ENCODE measurements at places on chromosomes 16 and 17.

DNA sequence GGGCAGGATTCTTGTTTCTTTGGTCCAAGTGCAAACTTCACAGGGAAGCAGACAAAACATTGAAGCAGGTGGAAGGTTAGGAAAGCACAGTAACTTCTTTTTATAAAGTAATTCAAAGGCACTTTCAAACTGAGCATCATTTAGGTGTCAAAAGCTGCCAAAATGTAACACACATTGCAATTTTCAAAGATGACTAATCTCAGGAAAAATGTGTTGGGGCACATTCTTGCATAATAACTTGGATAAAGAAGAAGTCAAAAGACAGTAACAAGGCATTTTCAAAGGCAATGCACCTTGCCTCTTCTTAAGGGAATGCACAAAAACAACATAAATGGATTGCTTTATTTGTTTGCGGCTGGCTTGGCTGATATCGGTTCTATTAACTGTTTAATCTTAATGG lies 3.6 kb downstream of the KCNJ2 start:
- H3K27ac ChIP-seq = no peak overlapping the region
- H3K4me1 ChIP-seq = peaks cover 9% of the 10 kb centered on the region
- H3K36me3 ChIP-seq = no peaks in the 10 kb centered on the region
- H3K4me3 ChIP-seq = no peak overlapping the region
- peaks cover 22% of the 10 kb centered on the region for H3K27me3 ChIP-seq

GRCh38 chr16:86886651-86887050 lies 308.3 kb downstream of the FOXL1 start:
- H3K36me3 ChIP-seq = no peaks in the 10 kb centered on the region
- no peaks in the 10 kb centered on the region for H3K27me3 ChIP-seq
- no peak for DNase-seq
- no peak overlapping the region for H3K4me3 ChIP-seq
- H3K27ac ChIP-seq = no peak overlapping the region

- peak overlapping the region; percentile 32 for H3K27ac ChIP-seq
- no peak for DNase-seq
- 0 out of 2 replicates have a peak, but pooled peaks cover 2% of the 10 kb centered on the region for H3K27me3 ChIP-seq
- H3K4me1 ChIP-seq = peaks cover 17% of the 10 kb centered on the region
- H3K4me3 ChIP-seq = peak overlapping the region; percentile 31
Observed at GRCh38 chr17:74452841-74453661, 13.4 kb upstream of the CD300A start.

DNA sequence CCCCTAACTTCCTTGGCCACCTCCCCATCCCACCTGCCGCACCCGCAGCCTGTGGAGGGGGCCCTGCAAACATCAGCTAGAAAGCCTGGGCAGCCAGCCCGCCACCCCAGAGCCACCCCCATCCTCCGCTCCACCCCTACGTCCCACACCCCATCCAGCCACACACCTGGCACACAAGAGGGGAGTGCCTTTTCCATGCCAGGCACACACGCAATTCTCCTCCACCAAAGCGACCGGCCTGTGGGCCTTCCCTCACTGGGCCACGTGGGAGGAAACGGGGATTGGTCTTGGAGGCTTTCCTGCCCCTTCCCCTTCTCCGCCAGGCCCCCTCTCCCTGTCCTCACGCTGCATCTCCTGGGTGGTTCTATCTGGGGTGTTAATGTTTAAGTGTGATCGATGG lies 48.7 kb upstream of the TNRC6C start:
- H3K4me3 ChIP-seq = no peak overlapping the region
- no peak overlapping the region for H3K27ac ChIP-seq
- H3K36me3 ChIP-seq = no peaks in the 10 kb centered on the region

DNA sequence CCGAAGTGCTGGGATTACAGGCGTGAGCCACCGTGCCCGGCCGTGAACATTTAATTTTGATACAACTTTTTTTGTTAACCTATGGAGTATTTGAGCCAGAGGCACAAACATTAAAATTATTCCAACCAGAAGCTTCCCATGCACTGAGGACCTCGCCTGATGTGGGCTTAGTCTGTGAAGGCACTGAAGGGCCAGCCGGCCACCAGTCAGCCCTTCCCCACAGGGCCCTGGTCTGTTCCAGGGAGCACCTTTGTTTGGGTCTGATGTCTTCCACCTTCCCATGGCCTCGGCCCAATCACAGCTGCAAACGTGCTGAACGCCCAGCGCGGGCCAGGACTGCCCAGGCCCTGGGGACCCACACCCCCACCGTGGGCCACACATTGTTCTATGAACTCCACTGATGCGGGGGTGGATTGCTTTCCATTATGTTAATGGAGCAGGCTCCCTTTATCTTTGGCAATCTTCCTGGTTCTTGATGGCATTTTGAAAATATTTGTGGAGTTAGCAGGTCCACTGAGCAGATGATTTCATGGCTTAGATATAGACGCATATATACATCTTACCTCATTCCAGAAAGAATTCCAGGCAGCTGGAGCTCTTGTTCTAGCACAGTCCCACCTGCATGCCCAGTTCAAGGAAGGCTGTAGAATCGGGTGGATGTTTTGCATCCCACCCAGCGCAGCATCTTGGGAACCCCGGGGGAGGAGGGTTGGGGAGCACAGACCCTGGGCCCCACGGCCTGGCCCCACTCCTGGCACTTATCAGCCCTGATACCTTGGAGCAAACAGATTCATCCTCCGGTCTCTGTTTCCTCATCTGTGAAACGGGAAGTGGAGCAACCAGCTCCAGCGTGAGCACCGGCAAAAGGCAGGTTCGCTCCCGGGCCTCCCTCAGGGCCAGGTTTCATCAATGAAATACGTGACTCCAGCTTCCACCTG lies 14.5 kb downstream of the SPIRE2 start:
- no peaks in the 10 kb centered on the region for H3K36me3 ChIP-seq
- no peak overlapping the region for H3K4me3 ChIP-seq
- no peak overlapping the region for H3K27ac ChIP-seq
- H3K4me1 ChIP-seq = peaks cover 9% of the 10 kb centered on the region
- no peak for DNase-seq

GRCh38 chr16:84471316-84471715 lies 33.1 kb downstream of the MEAK7 start:
- no peak overlapping the region for H3K4me3 ChIP-seq
- H3K36me3 ChIP-seq = no peaks in the 10 kb centered on the region
- no peaks in the 10 kb centered on the region for H3K4me1 ChIP-seq
- no peak overlapping the region for H3K27ac ChIP-seq

Measured in Panc1 (cell line).